ENCODE measurements at places on chromosomes 2 and 18.
A peak's percentile ranks its signal among the peaks of the same experiment; 100 is the strongest.

GRCh38 chr2:207078186-207078798 lies 87.5 kb downstream of the KLF7 start:
- DNase-seq = no peak

DNA sequence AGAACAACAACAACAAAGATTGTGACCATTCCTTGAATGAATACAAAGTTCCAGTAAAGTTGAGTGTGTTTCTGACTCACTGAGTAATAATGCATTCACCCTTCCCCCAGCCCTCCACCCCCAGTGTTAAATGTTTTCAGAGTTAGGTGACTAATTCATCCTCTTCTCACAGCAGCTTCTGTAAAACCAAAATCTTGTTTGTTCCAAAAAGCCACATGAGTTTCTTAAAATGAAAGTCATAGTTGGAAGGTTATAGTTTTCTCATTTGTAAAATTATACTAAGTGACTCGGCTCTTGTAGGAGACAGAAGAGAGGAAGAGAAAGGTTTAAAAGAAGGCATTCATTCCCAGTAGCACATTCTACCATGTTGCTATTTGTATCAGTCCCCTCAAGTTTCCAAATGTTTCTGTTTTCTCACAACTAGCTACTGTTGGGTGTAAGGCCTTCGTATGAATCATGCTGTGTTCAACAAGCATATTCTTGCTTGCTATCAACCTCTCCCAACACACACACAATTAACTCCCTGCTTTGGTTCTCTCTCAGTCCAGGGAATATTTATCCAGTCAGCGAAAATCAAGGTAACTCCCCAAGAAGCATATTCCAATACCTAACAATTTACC lies 75.3 kb downstream of the MBD2 start:
- peak; percentile 77 for DNase-seq

GRCh38 chr2:132473174-132473883 lies 56.7 kb downstream of the GPR39 start:
- DNase-seq = no peak

DNA sequence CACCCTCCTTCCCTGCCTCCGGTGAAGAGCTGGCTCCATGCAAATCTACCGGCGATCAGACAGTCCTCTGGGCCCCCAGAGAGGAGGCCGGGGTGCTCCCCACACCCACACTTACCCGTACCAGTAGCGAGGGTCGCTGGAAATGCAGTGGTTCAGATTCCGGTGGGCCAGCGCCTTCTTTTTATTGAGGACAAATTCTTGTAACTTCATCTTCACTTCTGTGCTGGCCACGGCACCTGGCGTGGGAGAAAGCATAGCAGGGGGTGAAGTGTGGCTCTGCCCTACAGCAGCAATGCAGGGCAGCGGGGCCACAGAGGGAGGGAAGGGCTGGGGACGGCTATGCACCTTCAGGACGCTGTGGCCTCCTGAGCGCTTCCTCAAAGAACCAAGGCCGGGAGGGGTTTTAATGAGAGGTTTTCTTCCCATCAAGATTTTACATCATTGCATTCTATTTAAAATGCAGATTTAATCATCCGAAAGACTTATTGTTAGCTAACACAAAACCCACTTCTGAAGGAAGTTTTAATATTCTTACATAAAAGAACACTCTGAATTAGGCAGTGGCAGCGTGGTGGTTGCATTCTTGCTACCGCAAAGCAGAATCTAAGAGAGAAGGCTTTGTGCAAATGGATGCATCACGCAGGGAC lies 237.0 kb downstream of the HDAC4 start:
- no peak for DNase-seq

- DNase-seq = peak; percentile 60
Measured at GRCh38 chr2:215529271-215529670, 93.4 kb upstream of the FN1 start.

DNA sequence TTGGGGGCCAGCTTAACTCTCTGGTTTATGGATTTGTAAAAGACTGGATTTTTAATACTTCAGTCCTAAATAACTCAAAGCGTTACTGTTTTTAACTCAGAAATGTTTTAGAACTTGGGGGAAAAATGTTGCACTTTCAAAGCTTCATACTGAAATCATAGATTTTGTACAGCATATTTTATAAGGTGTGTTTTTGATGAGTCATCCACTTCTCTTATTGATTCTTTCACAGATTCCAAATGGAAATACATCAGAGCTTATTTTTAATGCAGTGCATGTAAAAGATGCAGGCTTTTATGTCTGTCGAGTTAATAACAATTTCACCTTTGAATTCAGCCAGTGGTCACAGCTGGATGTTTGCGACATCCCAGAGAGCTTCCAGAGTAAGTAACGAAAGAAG lies 28.9 kb downstream of the MALT1 start:
- DNase-seq = no peak

GRCh38 chr2:67237288-67237687 lies 159.8 kb upstream of the ETAA1 start:
- DNase-seq = no peak

Data from adipocyte (in vitro differentiated cells).